ENCODE measurements at places on chromosomes 3 and 15.

GRCh38 chr15:78638658-78639314, 2.2 kb downstream of the CHRNB4 start:
- DNase-seq: no peak

- no peak for DNase-seq
Observed at GRCh38 chr3:151346292-151346691, 16.9 kb upstream of the P2RY13 start.

DNA sequence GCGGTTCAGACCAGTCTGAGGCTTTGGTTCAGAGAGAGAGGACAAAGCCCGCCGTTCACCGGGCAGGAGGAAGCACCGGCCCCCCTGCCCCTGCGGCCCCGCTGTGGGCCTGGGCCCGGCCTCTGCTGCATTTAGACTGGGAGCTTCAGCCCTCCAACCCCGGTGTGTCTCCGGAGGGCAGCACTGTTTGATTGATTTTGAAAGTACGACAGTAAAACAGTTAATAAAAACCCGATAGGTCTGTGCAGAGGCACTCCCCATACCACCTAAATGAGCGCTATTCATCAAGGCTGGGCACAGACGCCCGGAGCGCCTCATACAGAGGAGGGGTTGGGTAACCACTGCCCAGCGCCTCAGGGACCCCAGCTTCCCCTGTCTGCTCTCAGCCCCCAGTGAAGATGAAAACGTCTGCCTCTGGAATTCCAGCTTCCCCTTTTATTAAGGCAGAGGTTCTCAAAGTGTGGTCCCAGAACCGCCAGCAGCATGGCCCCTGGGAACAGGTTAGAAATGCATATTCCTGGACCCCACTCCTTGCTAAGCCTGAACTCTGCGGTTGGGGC, 256.7 kb upstream of the TLE3 start:
- DNase-seq: no peak

- no peak for DNase-seq
Observed at GRCh38 chr15:74955017-74955416, 1.6 kb downstream of the RPP25 start.

DNA sequence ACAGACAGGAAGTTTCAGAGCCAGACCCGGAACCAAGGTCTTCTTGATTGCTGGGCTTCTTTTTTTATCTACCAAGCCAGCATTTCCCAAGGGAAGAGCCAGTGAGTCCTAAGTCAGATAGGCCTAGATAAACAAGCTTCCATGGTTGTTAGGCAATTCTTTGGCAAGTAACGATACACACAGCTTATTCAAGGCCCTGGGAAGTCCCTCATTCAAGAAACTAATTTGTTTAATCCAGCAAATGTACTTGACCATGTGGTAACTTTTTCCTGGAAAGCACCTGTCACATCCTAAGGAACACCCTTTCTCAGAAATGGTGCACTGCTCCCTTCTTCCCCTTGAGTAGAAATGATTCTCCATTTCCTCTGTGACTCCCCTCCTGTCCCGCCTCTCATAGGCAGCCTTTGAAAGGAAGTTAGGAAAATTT, 209.9 kb downstream of the ITPR1 start:
- no peak for DNase-seq

GRCh38 chr15:59636184-59636583, 21.1 kb downstream of the GTF2A2 start:
- DNase-seq: no peak

GRCh38 chr15:31328969-31329639, 2.5 kb downstream of the KLF13 start:
- DNase-seq: peak; percentile 39

DNA sequence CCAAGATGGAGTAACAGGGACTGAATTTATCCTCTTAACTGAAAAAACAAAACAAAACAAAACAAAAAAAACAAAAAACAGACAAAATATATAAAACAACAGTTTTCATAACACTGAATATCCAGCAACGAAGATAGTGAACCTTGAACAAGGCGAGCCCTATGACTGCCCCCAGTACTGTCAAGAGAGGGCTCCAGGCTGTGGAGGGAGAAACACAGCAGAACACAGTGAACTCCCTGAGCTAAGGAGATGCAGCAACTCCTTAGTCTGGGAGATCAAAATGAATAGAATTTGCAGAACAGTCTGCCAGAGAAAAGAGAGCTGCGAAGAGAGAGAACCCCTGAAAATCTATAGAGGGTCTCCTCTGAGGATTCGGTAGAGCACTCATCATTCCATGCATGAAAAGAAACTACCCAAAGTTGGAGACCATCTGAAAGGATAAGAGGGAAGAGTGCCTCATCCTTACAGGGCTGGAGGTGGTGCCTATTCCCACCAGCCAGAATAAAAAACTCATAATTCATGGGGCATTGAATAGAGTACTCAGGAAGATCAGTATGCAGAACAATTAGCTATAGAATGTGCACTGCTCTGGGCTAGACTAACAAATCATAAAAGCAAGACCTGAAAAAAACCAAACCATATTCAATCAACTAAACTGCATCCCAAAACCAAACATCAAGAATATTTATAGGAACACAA, 101.8 kb downstream of the FRMD4B start:
- no peak for DNase-seq

DNA sequence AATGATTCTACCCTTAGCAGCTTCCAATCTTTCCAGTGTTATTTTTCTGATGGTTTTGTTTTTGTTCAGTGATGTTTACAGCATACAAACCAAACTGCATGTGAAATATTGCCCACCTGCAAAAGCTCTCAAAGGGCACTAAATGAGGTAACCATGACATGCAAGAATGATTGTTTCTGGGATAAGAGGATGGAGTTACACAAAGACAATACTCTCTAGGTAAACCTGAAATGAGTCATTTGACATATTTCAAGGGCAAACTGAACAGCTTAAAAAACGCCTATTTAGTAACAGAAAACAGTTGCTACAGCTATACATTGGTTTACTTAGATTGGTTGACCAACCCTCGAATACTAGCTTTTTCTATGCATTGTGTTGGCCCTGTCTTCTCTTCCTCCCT, 481.7 kb downstream of the ZPLD1 start:
- DNase-seq: no peak

DNA sequence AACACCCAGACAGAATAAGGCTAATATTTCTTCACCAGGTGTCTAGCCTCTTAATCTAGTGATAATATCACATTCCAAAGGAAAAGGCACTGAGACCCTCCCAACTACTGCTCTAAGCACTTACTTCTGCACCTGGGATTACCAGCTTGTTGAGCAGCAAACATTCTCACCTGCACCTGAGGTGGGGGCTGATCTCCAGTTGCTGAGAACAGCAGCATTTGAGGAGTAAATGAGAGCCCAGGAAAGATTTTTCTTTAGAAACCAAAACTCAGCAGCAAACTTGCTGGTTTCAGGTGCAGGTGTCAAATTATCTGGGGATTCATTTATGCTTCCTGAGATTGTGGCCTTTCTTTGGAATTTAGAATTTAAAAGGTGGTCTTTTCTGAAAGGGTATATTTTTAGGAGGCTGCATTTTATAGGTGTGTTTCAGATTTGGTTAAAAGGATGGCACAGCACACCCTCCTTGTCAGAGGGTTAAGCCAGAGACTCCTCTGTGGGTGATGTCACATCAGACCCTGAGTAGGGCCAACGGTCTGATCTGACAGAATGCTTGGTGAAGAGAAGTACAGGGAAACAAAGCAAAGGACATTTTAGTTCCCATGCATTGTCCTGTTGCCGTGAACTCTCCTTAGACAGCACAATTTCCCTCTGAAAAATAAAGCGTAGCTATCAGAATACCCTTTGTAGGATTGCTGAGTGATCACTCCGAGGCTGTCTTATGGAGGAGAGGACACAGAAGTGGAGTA, 411.0 kb upstream of the ATP11B start:
- DNase-seq: no peak

DNA sequence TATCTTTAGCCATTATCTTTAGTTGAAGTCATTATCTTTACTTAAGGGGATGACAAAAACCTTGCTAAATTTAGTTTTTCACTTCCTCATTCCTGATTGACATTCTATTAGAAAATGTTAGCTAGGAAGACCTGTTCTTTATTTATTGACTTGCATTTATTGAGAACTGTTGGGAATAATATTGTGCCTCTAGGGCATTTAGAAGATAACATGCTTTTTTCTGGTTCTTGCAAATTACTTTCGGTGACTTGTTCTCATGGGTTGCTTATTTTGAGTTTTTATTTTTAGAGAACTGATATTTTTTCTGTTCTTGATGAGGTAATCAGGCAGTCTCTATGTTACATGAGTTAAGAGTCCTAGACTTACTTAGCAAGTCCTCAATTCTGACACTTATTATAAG, 48.3 kb upstream of the CTDSPL start:
- no peak for DNase-seq

Data from mammary epithelial cell (primary cell).